ENCODE measurements at places on chromosomes 3 and 15. TPM values are rescaled to one million over a fixed set of nuclear protein-coding genes. Genes with fewer than 3 reads are reported as not detected.

GRCh38 chr3:167507954-167508353 is 34.1 kb upstream of the SERPINI2 start:
- no peak overlapping the region for H3K4me3 ChIP-seq
- H3K4me1 ChIP-seq = no peaks in the 10 kb centered on the region
- H3K27ac ChIP-seq = no peak overlapping the region
- no peaks in the 10 kb centered on the region for H3K36me3 ChIP-seq
- DNase-seq = no peak
- no peaks in the 10 kb centered on the region for H3K27me3 ChIP-seq

- H3K4me1 ChIP-seq = peaks cover 50% of the 10 kb centered on the region
- no peak overlapping the region for H3K27ac ChIP-seq
- no peak for DNase-seq
- no peaks in the 10 kb centered on the region for H3K27me3 ChIP-seq
Measured at GRCh38 chr3:172286548-172287148, 161.6 kb downstream of the GHSR start.

DNA sequence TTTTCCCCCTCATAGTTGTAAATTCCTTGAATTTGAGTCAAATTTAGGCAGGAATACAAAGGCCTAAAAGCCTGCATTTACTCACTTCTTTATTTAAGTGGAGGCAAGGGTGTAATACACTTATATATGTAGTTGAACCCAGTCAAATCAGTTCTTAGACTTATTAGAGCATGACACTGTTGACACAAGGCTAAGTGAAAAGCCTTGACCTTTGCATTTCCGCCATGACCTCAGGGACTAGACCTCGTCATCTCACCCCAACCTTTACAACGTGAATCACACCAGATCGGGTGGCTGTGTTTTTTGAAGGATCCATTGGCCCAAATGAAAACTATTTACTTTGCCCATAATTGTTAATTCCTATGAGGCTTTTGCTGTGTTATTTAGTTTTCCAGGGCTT is 774.4 kb downstream of the ROBO1 start:
- DNase-seq = no peak
- H3K4me1 ChIP-seq = no peaks in the 10 kb centered on the region
- no peaks in the 10 kb centered on the region for H3K27me3 ChIP-seq
- no peak overlapping the region for H3K4me3 ChIP-seq
- no peak overlapping the region for H3K27ac ChIP-seq
- H3K36me3 ChIP-seq = no peaks in the 10 kb centered on the region

REC114 gene
- total RNA-seq = not detected

DNA sequence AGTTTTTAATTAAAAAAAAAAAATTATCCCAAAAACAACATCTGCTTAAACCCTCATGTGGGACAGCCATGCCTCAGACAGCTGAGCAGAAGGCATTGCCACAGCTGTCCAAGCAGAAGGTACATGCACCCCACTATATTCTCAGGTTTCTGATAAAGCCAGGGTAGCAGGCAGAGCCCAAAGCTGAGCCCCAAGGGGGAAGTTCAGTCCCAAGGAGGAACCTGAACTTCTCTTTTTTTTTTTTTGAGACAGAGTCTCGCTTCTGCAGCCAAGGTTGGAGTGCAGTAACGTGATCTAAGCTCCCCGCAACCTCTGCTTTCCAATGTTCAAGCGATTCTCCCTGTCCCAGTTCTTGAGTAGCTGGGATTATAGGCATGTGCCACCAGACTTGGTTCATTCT is 33.2 kb downstream of the MKRN2 start:
- no peak for DNase-seq
- no peak overlapping the region for H3K4me3 ChIP-seq
- H3K36me3 ChIP-seq = peaks cover 89% of the 10 kb centered on the region
- H3K4me1 ChIP-seq = no peaks in the 10 kb centered on the region

GRCh38 chr3:160822936-160823335 is 66.9 kb downstream of the PPM1L start:
- no peaks in the 10 kb centered on the region for H3K4me1 ChIP-seq
- no peaks in the 10 kb centered on the region for H3K27me3 ChIP-seq
- DNase-seq = no peak
- H3K36me3 ChIP-seq = no peaks in the 10 kb centered on the region
- H3K27ac ChIP-seq = no peak overlapping the region

TMC3 gene
- total RNA-seq = 0.99 TPM

ACTRT3 gene
- total RNA-seq = 4.5 TPM

- no peaks in the 10 kb centered on the region for H3K27me3 ChIP-seq
- H3K4me1 ChIP-seq = no peaks in the 10 kb centered on the region
- no peaks in the 10 kb centered on the region for H3K36me3 ChIP-seq
- no peak overlapping the region for H3K4me3 ChIP-seq
- no peak for DNase-seq
Measured at GRCh38 chr3:6799264-6799915, 61.5 kb upstream of the GRM7 start.

ADAMTS7 gene
- total RNA-seq = 2.1 TPM

DNA sequence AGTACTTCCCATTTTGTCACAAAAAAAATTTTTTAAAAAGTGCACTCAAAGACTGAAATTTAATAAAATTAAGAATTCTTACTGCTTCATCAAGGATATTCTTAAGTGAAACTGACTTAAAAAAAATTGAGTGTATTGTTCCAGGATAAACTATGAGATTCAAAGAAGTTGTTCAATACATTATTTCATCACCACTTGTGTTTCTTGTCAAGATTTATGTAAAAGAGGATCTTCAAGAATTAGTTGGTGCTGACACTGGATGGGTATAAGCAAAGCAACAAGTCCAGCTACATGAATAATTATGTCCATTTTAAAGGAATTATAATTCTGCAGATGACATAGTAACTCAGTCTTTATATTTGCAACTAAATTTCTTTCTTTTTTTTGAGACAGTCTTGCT is 4.3 kb upstream of the AP4E1 start:
- no peaks in the 10 kb centered on the region for H3K27me3 ChIP-seq
- H3K4me1 ChIP-seq = peaks cover 12% of the 10 kb centered on the region
- H3K4me3 ChIP-seq = no peak overlapping the region
- no peak for DNase-seq
- H3K27ac ChIP-seq = no peak overlapping the region

DNA sequence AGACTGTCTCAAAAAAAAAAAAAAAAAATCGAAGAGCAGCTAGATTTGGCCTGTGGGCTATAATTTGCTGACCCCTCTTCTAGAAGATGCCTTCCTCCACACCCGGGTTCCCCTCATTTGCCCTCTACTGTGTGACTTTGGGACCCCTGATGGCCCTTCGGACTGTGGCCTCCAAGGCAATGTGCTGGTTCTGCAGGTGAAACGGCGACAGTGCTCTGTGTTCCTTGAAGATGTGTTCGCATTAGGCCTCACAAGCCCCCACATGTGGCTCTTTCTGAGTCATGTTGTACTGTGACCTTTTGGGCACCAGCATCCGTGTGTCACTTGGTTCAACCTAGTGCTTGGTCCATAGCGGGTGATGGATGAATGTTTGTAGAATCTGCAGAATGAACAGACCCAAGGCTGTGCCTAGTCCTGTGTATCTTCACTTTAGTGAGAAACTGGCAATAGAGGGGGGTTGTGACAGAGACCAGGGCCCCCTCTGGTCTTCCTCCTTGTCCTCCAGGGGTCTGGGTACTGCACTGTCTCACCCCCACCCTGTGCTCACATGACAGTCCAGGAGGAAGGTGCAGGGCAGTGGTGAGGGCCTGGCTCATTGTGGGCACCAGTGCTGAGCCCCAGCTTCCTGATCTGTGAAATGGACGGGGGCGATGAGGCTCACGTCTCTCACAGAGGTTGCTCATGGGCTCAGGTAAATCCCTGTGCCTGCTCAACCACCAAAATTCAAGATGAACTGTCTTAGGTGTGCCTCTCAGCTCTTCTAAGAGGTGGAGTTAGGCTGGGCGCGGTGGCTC is 22.7 kb downstream of the GOLGA6L2 start:
- peaks cover 10% of the 10 kb centered on the region for H3K4me1 ChIP-seq
- no peak overlapping the region for H3K27ac ChIP-seq
- DNase-seq = no peak
- H3K27me3 ChIP-seq = no peaks in the 10 kb centered on the region
- no peak overlapping the region for H3K4me3 ChIP-seq
- H3K36me3 ChIP-seq = no peaks in the 10 kb centered on the region

- no peak overlapping the region for H3K4me3 ChIP-seq
- peaks cover 14% of the 10 kb centered on the region for H3K4me1 ChIP-seq
- peaks cover 90% of the 10 kb centered on the region for H3K36me3 ChIP-seq
- no peak overlapping the region for H3K27ac ChIP-seq
Measured at GRCh38 chr15:74897300-74897701, 7.5 kb downstream of the MPI start.

ATP13A5 gene
- total RNA-seq = not detected

PLA2G4E gene
- total RNA-seq = not detected

- no peak overlapping the region for H3K4me3 ChIP-seq
- H3K36me3 ChIP-seq = no peaks in the 10 kb centered on the region
- no peak overlapping the region for H3K27ac ChIP-seq
- no peaks in the 10 kb centered on the region for H3K4me1 ChIP-seq
Measured at GRCh38 chr3:174413062-174413912, 445.8 kb upstream of the NAALADL2 start.

OIP5 gene
- 0.39 TPM for total RNA-seq

GRCh38 chr3:111781561-111782446 is 77.3 kb upstream of the PHLDB2 start:
- H3K4me3 ChIP-seq = no peak overlapping the region
- H3K27me3 ChIP-seq = no peaks in the 10 kb centered on the region
- peak overlapping the region; percentile 37 for H3K27ac ChIP-seq
- no peaks in the 10 kb centered on the region for H3K36me3 ChIP-seq
- peaks cover 19% of the 10 kb centered on the region for H3K4me1 ChIP-seq

GRCh38 chr15:31235311-31236183 is 91.1 kb upstream of the KLF13 start:
- no peaks in the 10 kb centered on the region for H3K27me3 ChIP-seq
- peaks cover 28% of the 10 kb centered on the region for H3K4me1 ChIP-seq
- DNase-seq = no peak
- H3K27ac ChIP-seq = peak overlapping the region; percentile 83

- no peaks in the 10 kb centered on the region for H3K36me3 ChIP-seq
- H3K4me3 ChIP-seq = no peak overlapping the region
- no peak for DNase-seq
- H3K27me3 ChIP-seq = no peaks in the 10 kb centered on the region
Measured at GRCh38 chr3:169044331-169045113, 619.0 kb downstream of the MECOM start.

VGLL3 gene
- total RNA-seq = 34.7 TPM

DNA sequence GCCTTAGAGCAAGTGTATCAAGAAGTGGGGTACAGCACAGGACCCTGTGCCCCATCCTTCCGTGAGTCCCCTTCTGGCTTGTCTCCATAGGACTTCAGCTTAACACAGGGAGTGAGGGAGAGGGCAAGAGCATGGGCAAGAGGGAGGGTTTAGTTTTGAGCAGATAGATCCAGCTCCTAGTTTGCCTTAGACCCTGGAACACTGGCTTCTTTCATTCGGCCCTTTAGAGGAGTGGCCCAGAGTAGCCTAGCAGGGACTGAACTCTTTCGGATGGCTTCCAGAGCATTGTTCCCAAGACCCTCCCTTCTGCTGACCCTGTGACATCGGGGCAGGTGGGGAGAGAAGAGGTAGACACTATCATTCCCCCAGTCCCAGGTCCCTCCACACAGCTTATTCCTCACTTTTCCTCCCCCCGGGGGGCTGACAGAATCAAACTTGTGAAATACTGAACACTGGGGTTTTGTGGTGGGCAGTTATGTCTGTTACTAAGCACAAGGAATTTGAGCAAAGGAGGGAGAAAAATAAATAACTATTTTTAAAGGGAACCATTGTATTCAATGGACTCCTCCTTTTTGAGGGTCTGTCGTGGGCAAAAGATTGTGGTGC is 289.6 kb upstream of the C2CD4B start:
- H3K36me3 ChIP-seq = no peaks in the 10 kb centered on the region
- no peak for DNase-seq
- H3K4me1 ChIP-seq = peaks cover 40% of the 10 kb centered on the region
- H3K27me3 ChIP-seq = no peaks in the 10 kb centered on the region

GRCh38 chr3:155554777-155555451 is 190.0 kb downstream of the PLCH1 start:
- H3K27ac ChIP-seq = no peak overlapping the region
- no peaks in the 10 kb centered on the region for H3K36me3 ChIP-seq
- no peak overlapping the region for H3K4me3 ChIP-seq
- no peak for DNase-seq
- no peaks in the 10 kb centered on the region for H3K27me3 ChIP-seq

DNA sequence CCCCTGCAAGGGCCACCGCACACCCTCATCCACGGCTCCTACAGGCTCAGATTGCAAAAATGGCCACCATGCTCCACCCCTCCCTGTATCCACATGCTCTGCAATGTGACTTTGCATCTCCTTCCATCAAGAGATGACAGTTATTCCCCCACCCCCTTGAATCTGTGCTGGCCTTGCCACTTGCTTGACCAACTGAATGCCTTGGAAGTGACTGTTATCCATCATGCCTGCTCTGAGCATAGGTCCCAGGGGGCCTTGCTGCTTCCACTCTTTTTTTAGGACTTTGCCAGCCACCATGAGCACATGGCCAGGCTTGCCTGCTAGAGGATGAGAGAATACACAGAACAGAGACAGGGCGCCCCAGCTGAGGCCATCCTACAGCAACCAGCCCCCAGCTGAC is 13.6 kb downstream of the HAPLN3 start:
- no peaks in the 10 kb centered on the region for H3K27me3 ChIP-seq
- no peak overlapping the region for H3K4me3 ChIP-seq
- H3K27ac ChIP-seq = no peak overlapping the region
- H3K4me1 ChIP-seq = no peaks in the 10 kb centered on the region
- peaks cover 11% of the 10 kb centered on the region for H3K36me3 ChIP-seq

RAMAC gene
- total RNA-seq = 22.0 TPM

GRCh38 chr3:160044121-160044520 is 55.5 kb downstream of the IL12A start:
- H3K4me1 ChIP-seq = no peaks in the 10 kb centered on the region
- no peaks in the 10 kb centered on the region for H3K36me3 ChIP-seq
- H3K4me3 ChIP-seq = no peak overlapping the region
- DNase-seq = no peak

All from esophagus muscularis mucosa (tissue), 4 donors.